Body of pancreas (tissue), 4 donors: ENCODE measurements at places on chromosomes 11 and 22. TPM values are rescaled to one million over a fixed set of nuclear protein-coding genes. Genes with fewer than 3 reads are reported as not detected.
A peak's percentile ranks its signal among the peaks of the same experiment; 100 is the strongest.

GRCh38 chr11:96309643-96310017, 33.4 kb downstream of the MAML2 start:
- no peak for DNase-seq
- no peak overlapping the region for H3K4me3 ChIP-seq
- no peaks in the 10 kb centered on the region for H3K27me3 ChIP-seq
- no peaks in the 10 kb centered on the region for H3K36me3 ChIP-seq
- peaks cover 45% of the 10 kb centered on the region for H3K4me1 ChIP-seq

DNA sequence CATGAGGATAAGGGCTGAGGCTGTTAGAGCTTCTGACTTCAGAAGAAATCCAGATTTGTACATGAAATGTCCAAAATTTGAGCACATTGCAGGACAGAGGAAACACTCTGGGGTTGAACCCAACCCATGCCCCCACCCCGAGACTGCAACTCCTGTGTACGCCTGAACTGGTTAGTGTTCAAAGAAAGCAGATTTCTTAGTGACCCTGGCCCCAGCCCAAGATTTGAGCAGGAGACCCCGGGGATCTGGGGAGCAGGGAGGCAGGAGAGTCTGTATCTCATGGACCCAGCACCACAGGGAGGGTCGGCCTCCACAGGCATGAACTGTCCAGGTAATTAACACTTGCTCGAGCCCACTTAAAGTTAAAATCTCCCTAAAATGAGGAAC, 69.3 kb upstream of the WNT7B start:
- H3K36me3 ChIP-seq: no peaks in the 10 kb centered on the region
- H3K4me3 ChIP-seq: no peak overlapping the region
- H3K27ac ChIP-seq: peak overlapping the region; percentile 100
- peaks cover 88% of the 10 kb centered on the region for H3K4me1 ChIP-seq
- DNase-seq: no peak

- peaks cover 13% of the 10 kb centered on the region for H3K4me1 ChIP-seq
- no peak for DNase-seq
- no peak overlapping the region for H3K4me3 ChIP-seq
- no peaks in the 10 kb centered on the region for H3K36me3 ChIP-seq
- no peak overlapping the region for H3K27ac ChIP-seq
Measured at GRCh38 chr11:100851147-100851546, 164.1 kb downstream of the ARHGAP42 start.

DNA sequence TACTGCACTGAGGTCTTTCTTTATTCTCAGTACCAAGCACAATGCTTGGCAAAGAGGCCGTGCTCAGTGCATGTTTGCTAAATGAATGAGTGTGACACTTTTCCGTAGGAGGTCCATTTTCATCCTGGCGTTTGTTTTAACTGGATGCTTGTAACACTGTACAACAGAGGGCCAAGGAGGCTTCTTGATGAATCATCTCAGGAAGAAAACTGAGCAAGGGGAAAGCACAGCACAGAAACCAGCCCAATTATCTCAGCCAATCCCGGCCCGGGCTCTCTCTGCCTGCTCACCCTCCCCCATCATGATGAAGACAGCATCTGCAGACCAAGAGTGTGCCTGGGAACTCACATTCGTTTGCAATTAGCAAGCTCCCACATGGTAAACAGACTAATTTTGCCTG, 570.3 kb downstream of the OPCML start:
- no peaks in the 10 kb centered on the region for H3K4me1 ChIP-seq
- no peaks in the 10 kb centered on the region for H3K36me3 ChIP-seq
- no peak overlapping the region for H3K27ac ChIP-seq
- no peak overlapping the region for H3K4me3 ChIP-seq
- H3K27me3 ChIP-seq: no peaks in the 10 kb centered on the region
- DNase-seq: no peak

GPHA2 gene
- 18.5 TPM for total RNA-seq
